ENCODE measurements at places on chromosomes 13 and 19. TPM values are rescaled to one million over a fixed set of nuclear protein-coding genes. Genes with fewer than 3 reads are reported as not detected.

The NPAS1 gene
- 0.52 TPM for total RNA-seq

The LYPD5 gene
- 1.6 TPM for total RNA-seq

The KXD1 gene
- total RNA-seq: 116 TPM

The FXYD1 gene
- total RNA-seq: 1.1 TPM

The ZIC5 gene
- not detected for total RNA-seq

The SYCN gene
- total RNA-seq: not detected

The DZIP1 gene
- 1.1 TPM for total RNA-seq

The HSH2D gene
- 29.8 TPM for total RNA-seq

The CACNG7 gene
- not detected for total RNA-seq

The ANGPTL8 gene
- total RNA-seq: not detected

The EPSTI1 gene
- 21.5 TPM for total RNA-seq

The CEACAM20 gene
- total RNA-seq: not detected

The COX6B2 gene
- not detected for total RNA-seq

The PLPP2 gene
- not detected for total RNA-seq

The BABAM1 gene
- 112 TPM for total RNA-seq

The CNMD gene
- not detected for total RNA-seq

The RASAL3 gene
- 75.0 TPM for total RNA-seq

The ERICH6B gene
- not detected for total RNA-seq

The DAND5 gene
- not detected for total RNA-seq

The IFNL1 gene
- not detected for total RNA-seq

The ZNF546 gene
- total RNA-seq: 3.8 TPM

The SPRED3 gene
- total RNA-seq: 0.45 TPM

The ZNF69 gene
- total RNA-seq: 3.8 TPM

The OR7C1 gene
- total RNA-seq: not detected

The DPF1 gene
- total RNA-seq: 0.41 TPM

The ZSCAN1 gene
- total RNA-seq: not detected

The GAPDHS gene
- total RNA-seq: not detected

The XAB2 gene
- total RNA-seq: 44.0 TPM

The RETN gene
- total RNA-seq: not detected

The PSG6 gene
- total RNA-seq: not detected

The FARP1 gene
- total RNA-seq: 0.48 TPM

The CPB2 gene
- total RNA-seq: not detected

The SOX1 gene
- not detected for total RNA-seq

The COLGALT1 gene
- total RNA-seq: 78.9 TPM

The TIMM44 gene
- total RNA-seq: 136 TPM

The CBY2 gene
- not detected for total RNA-seq

The ZNF763 gene
- 0.85 TPM for total RNA-seq

The OSCAR gene
- 0.38 TPM for total RNA-seq

The SLC1A6 gene
- total RNA-seq: not detected

The PROZ gene
- total RNA-seq: 0.14 TPM

The SOX21 gene
- total RNA-seq: not detected

The KLF12 gene
- 13.5 TPM for total RNA-seq

The ZFP36 gene
- 15.6 TPM for total RNA-seq

The PTPRH gene
- not detected for total RNA-seq

The RDH8 gene
- not detected for total RNA-seq

The PSG1 gene
- total RNA-seq: not detected

The CEACAM6 gene
- total RNA-seq: not detected

The GPR183 gene
- 4.5 TPM for total RNA-seq

The CEACAM5 gene
- not detected for total RNA-seq

The FBXO17 gene
- total RNA-seq: not detected

The SIGLEC12 gene
- 0.76 TPM for total RNA-seq

The HPN gene
- 0.31 TPM for total RNA-seq

The F10 gene
- not detected for total RNA-seq

The LRRC25 gene
- total RNA-seq: not detected

All from activated naive CD8-positive, alpha-beta T cell treated with anti-CD3 and anti-CD28 coated beads for 36 hours (primary cell).